ENCODE measurements at places on chromosomes 2 and 18.

- DNase-seq: no peak
Observed at GRCh38 chr2:180707175-180707883, 273.1 kb upstream of the UBE2E3 start.

DNA sequence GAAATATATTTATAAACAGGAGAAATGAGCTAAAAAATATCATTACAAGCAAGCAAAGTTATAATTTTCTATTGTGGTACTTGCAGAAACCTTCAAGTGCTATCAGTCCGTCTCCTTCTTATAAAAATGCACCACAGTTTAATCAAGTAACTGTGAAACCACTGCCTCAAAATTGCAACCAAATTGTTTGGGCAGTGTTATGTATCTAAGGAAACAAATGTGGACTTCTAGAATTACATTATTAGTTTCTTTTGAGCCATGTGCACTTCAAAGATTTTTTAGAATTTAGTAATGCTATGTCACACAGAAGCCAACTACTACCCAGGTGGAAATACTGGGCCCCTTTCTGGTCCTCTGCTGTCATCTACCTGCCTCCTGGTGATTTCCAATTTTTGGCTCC is 495.6 kb downstream of the NYAP2 start:
- peak; percentile 72 for DNase-seq

DNA sequence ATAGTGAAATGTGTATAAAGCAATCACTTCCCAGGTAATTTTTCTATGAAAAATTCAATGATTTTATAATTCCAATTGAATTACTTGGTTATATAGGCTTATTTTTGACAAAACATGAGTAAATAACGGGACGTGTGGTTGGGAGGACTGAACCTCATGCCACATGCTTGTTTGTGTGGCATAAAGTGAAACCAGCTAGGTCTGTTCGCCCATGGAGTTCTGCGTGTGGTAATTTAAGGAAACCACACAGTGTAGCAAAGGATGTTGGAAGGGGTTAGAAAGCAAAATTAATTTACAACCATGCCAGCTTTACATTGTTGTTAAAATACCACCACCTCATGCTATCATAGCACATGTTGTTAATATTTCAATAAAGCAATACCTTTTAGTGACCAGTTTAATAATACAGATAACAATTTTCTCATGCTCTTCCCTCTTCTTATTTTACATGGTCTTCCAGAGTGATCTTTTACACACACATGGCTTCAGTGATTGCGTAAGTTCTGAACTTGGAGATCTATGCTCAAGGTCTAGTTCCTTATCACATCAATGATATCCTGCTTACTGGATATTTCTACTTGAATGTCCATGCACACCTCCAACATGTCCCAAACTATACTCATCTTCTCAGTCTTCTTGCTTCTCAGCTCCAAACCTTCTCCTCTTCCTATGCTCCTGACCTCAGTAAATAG is 156.4 kb upstream of the ITGA4 start:
- no peak for DNase-seq

- peak; percentile 6 for DNase-seq
Observed at GRCh38 chr2:199602271-199602895, 144.6 kb upstream of the SATB2 start.

- no peak for DNase-seq
Observed at GRCh38 chr18:62778976-62779869, 63.9 kb downstream of the PHLPP1 start.

- no peak for DNase-seq
Observed at GRCh38 chr2:168797286-168797655, 5.2 kb upstream of the NOSTRIN start.

DNA sequence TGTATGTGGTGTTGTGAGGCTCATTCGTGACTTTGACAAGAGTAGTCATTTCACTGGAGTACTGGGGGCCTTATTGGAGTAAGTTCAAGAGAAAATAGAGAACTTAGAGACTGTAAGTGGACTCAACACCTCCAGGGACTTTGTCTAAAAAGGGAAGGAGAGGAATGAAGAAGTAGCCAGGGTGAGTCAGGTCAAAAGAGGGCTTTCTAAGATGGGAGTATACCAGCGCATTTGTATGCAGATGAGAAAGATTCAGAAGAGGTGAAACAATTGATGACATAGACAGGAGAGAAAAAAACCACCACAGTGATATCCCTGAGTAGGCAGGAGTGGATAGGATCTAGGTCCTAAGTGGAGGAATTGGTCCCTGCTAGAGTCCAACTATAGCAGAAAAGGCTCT is 246.8 kb downstream of the IKZF2 start:
- no peak for DNase-seq

DNA sequence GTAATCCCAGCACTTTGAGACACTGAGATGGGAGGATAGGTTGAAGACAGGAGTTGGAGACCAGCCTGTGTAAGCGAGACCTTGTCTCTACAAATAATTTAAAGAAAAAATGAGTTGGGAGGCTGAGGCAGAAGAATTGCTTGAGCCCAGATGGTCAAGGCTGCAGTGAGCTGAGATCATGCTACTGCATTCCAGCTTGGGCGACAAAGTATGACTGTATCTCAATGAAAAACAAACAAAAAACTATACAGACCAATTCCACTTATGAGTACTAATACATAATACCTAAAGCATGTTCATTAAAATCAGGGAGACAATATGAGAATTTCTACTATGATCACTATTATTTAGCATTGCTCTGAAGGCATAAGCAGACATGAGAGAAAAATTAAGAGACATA is 12.6 kb downstream of the RNF149 start:
- no peak for DNase-seq

DNA sequence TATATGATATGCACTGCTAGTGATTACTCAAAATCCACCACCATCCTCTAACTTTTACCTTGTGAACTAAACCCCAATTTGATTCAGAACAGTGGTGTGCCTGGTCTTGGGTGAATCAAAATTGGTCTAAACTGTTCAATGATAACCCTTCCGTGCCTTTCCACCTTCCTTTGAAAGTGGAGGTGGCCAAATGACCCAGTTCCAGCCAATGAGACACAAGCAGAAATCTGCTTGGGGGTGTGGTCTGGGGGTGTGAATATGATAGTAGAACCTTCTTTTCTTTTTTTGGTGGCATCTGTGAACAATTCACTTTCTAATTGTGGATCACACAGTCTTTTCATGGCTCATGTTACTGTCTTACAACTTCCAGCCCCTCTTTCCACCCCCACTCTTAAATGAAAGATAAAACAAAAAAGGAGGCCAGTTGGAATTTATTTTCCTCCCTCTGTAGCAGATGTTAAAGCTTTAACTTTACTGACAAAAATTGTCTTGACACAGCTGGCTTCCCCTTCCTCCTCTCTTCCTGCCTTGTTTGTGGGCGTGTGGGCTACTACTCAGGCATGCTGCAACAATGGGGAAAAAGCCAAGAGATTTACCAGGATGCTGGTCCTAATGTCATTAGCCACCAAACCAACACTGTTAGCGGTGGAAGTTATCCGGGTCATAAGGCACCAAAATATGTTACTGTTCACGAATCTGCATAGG is 58.8 kb upstream of the ANKRD44 start:
- DNase-seq: no peak

- no peak for DNase-seq
Observed at GRCh38 chr18:6449213-6449612, 34.5 kb upstream of the L3MBTL4 start.

GRCh38 chr18:38241216-38241615 is 675.6 kb upstream of the CELF4 start:
- DNase-seq: no peak

DNA sequence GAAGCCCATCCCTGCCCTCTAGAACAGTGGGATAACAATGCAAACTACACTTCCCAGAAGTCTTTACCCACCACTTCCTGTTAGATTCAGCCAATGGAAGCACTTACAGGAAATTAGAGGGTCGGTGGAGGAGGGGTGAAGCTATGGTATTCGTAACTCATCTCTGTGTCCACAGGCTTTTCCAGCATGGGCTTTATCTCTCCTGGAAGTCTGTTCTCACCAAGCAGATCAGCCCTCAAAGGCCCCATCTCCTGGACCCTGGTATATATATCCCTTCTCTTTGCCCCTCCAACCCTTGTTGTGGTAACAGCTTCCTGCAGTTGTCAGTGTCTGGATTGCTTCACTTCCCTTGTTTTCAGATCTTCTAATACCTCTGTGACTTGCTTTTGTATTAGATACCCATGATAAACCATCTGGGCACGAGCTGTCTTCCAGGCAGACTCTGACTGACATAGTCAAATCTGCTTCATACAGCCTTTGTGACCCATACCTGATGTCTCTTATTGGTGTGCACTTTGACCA is 475.0 kb upstream of the POU3F3 start:
- DNase-seq: peak; percentile 68

- DNase-seq: no peak
Observed at GRCh38 chr2:216632346-216632951, 771 bp upstream of the IGFBP2 start.

GRCh38 chr18:78330766-78331165 is 648.9 kb upstream of the SALL3 start:
- DNase-seq: no peak

GRCh38 chr2:196435189-196435588 is 204.3 kb upstream of the CCDC150 start:
- DNase-seq: peak; percentile 23

GRCh38 chr2:217858519-217859491 is 144.0 kb downstream of the TNS1 start:
- DNase-seq: peak; percentile 9

DNA sequence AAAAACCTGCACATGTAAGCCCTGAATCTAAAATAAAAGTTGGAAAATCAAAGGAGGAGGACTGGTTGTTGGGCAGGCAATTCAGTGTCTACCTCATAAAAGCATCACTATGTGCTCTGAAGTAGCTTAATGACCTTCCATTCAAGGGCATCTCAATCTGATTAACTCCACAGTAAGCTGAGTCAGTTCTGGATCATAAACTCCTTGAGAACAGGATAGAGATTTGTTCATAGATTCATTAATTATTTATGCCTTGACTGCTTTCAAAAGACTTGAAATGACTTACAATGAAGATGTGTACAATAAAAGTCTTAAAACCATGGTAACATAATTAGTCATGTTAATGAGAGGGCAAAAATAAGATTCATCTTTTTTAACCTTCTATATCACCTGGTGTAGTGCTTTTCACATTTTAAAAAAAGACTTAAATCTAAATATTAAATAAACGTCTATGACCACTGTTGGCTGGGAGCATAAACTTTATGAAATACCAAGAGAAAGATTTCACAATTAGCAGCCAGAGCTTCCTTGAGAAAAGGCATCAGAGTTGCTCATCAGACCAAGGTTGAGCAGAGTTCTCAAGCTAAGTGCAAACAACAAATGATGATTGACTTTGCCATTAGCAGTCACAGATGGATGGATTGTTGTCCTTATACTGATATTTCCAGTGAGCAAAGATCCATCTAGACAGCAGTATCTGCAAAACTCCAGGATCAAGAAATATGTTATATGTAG is 237.3 kb upstream of the THUMPD2 start:
- DNase-seq: peak; percentile 72

DNA sequence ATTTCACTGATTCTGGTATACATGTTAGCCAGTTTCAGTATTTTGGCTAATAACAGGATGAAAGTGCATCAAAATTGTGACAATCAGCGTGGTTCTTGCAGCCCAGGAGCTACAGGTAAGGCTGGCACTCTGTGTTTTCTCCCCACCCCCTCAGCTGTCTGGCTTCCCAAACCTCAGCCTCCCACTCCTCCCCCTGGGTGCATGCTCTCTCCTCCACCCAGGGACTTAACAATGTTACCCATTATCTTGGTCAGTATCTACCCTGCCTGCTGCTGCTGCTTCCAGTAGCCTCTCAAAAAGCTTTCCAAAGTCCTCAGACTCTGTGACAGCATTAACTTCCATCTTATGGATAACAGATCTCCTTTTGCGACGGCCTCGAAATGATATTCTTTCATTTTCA is 41.0 kb downstream of the TRABD2A start:
- no peak for DNase-seq
